ENCODE measurements at places on chromosomes 11 and 22.

DNA sequence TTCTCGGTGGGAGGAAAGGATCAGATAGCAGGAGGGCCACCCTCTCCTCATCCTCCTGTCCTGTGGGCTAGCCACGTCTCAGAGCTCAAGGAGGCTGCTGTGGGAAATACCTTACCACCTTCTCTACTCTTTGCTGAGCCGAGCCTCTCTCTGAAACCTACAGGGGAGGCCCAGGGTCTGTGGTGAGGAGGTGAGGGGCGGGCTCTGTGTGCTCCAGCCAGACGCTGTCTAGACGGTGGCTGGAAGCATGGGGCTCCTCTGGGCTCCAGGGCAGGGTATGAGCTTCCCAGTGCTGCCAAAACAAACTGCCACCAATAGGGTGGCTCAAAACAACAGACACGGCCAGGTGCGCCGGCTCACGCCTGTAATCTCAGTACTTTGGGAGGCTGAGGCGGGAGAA lies 5.5 kb upstream of the TMPRSS6 start:
- DNase-seq = no peak

DNA sequence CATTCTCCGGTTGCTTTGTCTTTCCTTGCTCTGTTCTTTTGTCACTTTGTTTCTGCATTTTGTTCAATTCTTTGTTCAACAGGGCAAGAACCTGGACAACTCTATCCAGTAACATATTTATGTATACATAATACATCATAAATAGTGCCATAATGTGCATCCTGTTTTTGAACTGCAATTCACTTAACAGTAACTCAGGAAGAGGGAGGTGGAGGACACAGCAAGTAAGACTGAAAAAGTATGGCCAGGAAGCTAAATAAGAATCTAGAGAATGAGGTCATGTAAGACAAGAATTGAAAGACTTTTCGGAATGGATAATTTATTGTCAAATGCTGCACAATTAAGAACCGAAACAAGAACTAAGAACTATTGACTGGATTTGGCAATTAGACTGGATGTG lies 29.2 kb upstream of the CHORDC1 start:
- no peak for DNase-seq

DNA sequence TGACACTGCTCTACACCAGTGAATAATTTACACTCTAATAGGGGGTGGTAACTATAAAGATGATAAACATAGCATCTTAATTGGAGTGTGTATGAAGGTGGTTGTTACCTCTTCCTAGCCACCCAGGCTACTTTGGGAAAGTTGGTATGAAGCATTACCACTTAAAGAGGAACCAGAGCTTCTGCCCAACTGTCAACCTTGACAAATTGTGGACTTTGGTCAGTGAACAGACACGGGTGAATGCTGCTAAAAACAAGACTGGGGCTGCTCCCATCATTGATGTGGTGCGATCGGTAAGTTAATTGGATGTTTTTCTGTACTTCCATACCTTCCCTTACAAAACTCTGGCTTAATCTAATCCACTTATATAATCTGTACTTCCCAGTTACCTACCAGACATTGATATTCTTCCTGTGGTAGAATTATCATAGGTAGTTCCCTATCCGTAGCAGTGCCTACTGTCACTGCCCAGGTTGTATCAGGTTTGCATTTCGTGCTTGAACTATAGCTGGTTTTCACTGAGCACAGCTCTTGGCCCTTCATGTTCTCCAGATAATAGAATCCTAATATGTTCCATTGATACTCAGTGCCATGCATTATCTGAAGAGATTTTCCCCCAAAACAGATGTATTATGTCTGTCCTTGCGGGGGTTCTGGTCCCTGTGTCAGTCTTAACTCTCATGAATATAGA lies 2.2 kb downstream of the RPL27A start:
- no peak for DNase-seq

- DNase-seq = no peak
Observed at GRCh38 chr11:86177302-86177701, 67.3 kb upstream of the EED start.

DNA sequence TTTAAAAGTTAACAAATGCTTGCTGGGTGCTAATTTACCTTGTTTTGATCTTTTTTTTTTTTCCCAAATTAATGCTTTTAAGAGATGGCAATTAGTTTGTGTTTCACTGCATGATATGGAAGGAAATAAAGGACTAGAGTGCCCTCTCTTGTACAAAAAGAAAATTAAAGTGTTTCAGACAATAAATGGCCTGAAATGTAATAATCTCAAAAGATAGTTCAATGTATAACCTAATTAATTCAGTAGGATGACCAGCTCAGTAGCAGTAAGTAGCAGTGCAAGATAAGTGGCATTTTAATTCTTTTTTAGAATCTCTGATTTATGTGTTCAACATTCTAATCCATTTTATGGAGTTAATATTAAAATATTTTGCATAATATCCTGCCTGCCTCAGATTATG lies 39.9 kb upstream of the MYO18B start:
- no peak for DNase-seq

DNA sequence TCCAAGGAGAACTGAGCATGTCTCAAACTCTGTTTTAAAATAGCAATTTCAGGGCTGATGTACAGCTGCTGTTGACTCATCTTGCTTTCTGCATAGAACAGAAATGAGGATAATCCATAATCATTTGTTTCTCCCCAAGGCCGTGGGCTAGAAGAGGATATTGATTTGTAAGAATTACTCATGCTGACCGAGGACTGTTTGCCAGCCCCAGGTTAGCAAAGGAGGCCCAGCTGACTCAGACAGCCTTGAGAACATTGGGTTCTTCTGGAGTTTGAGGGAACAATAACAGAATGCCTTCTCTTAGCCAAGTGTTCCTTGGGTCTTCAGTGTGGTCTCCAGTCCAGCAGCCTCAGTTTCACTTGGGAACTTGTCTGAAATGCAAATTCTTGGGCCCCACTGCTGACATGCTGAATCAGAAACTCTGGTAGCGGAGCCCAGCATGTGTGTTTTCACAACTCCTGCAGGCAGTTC lies 92.0 kb downstream of the ZC3H12C start:
- no peak for DNase-seq
